ENCODE measurements at places on chromosomes 7 and 10. TPM values are rescaled to one million over a fixed set of nuclear protein-coding genes. Genes with fewer than 3 reads are reported as not detected.

Gene OR2A5
- total RNA-seq: not detected

Gene ZNF511
- total RNA-seq: 75.5 TPM

Gene ASL
- total RNA-seq: 22.9 TPM

Gene NUTM2E
- total RNA-seq: 0.26 TPM

Gene NAPEPLD
- 4.7 TPM for total RNA-seq

Gene TDRD1
- not detected for total RNA-seq

Gene NFKB2
- 38.0 TPM for total RNA-seq

All from A549 treated with dexamethasone at 1 μM for 4 hours (cell line).